ENCODE measurements at places on chromosomes 4 and X. TPM values are rescaled to one million over a fixed set of nuclear protein-coding genes. Genes with fewer than 3 reads are reported as not detected.

The GSX2 gene
- not detected for total RNA-seq

The XPNPEP2 gene
- total RNA-seq: not detected

The THOC2 gene
- 33.2 TPM for total RNA-seq

The PITX2 gene
- 4.7 TPM for total RNA-seq

The UGT2A1 gene
- total RNA-seq: not detected

Data from cardiac muscle cell (in vitro differentiated cells and primary cell).